ENCODE measurements at places on chromosomes 4 and X.

DNA sequence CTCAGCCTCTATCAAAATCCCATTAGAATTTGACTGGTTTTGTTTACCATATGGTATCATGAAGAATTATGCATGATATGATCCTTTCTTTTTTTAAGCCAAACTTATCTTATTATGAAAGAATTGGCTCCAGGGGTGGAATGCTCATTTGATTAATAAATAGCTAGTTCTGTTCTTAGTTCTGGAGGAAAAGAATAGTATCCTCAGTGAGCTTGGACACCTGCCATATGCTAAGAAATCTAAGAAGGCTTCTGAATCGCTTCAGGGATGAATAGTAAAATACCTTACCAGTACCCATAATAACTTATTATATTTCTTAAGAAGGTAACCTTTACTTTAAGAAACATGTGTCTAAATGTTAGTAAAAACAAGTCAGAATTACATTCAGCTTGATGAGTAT is 803.6 kb downstream of the ADGRL3 start:
- DNase-seq, result no peak

- DNase-seq, result no peak
Measured at GRCh38 chrX:129590596-129590995, 50.5 kb downstream of the OCRL start.

DNA sequence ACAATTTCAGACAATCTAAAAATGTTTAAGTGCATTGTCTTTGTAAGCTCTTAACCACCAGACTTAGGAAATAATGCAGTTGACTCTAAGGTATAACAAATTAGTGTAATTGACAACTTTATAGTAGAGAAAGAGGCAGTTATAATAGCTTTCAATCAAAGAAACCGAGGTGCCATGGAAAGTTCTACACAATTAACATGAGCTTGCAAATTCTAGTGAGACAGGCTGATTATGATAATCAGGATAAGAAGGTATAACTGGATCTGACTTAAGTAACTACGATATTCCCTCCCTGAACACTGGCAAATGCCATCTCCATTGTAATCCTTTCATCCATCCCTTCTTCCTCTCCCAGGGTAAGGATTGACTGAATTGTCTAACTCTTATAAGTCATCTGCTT is 11.4 kb upstream of the KLHL5 start:
- DNase-seq, result no peak

- DNase-seq, result no peak
Measured at GRCh38 chr4:165359506-165359905, 19.3 kb upstream of the CPE start.

DNA sequence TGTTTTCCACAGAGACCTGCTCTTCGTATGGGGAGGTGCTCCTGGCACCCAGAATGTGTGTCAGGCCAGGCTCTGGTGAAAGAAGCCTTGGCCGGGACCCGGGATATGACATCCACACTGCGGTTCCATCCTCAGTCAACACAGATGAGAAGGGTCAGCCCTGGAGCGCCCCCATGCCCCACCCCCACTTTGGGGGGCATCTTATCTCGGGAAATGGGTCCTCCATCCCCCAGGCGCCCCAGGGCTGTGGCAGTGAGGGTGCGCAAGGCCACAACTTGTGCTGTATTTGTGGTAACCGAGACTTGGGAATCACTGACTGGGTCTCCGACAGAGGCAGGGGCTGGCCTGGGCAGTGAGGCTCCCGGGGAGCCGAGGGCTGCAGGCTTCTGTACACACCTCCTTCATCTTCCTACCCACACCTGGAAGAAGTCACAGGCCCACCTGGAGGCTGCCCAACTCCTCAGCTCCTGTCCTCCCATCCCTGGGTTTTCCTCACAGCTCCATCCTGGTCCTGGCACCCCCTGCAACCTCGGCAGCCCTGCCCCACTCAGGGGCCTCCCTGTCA is 8.0 kb downstream of the CFAP99 start:
- no peak for DNase-seq

GRCh38 chr4:189022440-189023035 is 883.3 kb downstream of the TRIML1 start:
- peak; percentile 23 for DNase-seq

- no peak for DNase-seq
Measured at GRCh38 chr4:8353912-8354453, 84.4 kb downstream of the HTRA3 start.

DNA sequence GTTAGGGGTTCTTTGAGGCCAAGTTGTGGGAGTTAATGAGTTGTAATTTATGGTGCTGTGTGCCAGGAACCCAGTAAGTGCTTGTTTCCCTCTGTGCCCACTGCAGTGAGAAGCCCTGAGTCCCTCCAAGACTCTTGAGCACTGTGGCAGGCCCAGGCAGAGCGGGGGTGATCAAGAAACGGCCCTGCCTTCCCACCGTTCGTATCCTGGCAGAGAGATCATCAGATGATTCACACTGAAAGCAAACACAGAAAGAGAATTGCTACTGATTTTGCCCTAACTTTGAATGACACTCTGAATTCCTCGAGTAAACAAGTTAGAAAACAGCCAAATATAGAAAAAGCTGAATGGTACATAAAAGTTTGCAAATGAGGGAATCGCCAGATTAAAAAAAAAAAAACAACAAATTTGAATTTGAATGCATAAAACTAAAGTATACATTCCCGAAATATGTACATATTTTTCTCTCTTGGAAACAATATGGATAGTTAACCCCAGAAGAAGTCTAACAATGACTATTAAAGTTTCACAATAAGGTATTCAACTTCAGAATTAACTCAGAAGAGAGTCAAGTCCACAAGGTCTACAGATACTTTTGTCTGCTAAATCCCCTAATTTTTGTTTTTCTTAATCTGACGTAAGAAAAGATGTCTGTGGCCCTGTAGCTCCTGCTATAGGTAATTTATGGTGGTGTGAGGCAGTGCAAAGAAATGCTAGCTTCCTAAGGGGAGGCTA is 71.8 kb downstream of the AFAP1 start:
- peak; percentile 36 for DNase-seq

GRCh38 chr4:106753426-106753825 is 282.7 kb downstream of the DKK2 start:
- DNase-seq, result no peak

GRCh38 chr4:108810087-108810486 is 47.2 kb upstream of the ETNPPL start:
- DNase-seq, result no peak

- DNase-seq, result no peak
Measured at GRCh38 chrX:1420371-1420770, 28.5 kb upstream of the SLC25A6 start.

GRCh38 chrX:8728932-8729535 is 2.9 kb downstream of the ANOS1 start:
- no peak for DNase-seq
